ENCODE measurements at places on chromosomes 7 and 10. TPM values are rescaled to one million over a fixed set of nuclear protein-coding genes. Genes with fewer than 3 reads are reported as not detected.
A peak's percentile ranks its signal among the peaks of the same experiment; 100 is the strongest.

DNA sequence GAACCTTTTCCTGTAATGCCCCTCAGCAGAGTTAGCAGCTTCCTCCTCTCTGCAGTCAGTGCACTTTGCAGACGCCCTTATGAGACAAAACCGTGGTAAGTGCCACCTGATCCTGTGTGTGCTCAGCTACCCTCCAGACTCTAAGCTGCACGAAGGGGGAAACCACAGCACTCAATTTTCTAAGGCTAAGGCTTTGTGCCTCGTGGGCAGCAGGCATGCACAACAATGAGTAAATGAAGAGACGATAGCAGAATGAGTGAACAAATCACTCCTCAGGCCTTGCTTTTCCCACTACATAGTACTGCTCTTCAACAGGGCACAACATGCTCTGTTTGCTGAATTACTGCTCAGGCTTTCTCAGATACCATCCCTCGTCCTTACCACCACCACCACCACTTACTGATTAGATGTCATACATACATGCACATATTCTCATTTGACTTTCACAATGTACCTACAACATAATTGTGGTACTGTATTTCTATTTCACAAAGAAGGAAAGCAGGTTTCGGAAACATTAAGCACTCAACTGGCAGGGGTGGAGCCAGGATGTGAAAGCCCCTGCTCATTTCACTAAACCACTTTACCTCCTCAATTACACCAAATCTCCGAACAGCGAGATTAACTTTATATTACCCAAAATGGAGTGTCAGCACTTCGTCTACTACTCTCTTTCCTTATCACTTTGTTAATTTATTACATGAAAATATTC is 85.4 kb downstream of the ICA1 start:
- no peak for DNase-seq

- no peak for DNase-seq
Observed at GRCh38 chr10:49257154-49257553, 41.8 kb upstream of the C10orf71 start.

ARHGEF5 gene
- polyA plus RNA-seq: 39.4 TPM

DNA sequence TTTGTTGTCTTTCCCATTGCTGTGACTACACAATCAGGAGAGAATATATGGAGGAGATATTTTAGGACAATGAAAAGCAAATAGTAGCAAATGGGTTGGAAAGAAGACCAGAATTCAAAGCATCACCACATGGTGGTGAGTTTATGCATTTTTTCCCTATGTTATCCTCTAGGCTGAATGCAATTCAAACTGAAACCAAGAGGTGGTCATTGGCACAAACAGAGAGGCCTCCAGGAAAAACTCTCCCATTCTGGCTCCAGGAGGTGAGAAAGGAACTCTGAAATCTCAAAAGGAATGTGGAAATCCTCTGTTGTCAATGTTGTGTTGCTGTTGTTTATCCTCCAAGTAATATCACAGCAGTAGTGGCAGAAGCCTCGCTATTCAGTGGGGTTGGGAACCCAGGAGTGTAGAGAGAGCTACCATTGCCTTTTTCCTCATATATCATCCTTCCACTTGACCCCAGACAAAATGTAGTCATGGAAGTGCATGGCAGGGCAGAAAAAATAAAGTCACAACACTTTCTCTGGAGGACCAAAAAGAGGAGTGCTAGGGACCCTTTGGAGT is 819.1 kb downstream of the GRID1 start:
- no peak for DNase-seq

- no peak for DNase-seq
Observed at GRCh38 chr10:18400201-18400905, 251.0 kb downstream of the NSUN6 start.

DNA sequence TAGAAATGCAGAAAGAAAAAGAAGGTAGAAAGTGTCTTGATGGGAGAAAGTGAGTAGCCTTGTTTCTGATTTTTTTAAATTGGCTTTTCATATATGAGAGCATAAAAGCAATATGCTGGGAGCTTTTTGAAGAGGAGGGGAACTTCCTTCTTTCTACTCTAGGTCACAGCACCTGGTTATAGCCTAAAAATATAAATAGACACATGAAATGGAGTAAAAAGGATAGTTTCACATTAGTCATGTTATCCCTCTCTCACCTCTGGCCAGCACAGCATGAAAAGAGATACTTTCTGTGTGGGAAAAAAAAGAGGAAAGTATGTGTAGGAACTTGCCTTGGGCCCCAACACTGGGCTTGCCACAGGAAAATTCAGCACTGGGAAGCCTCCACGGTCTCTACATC is 292.2 kb upstream of the ZWINT start:
- DNase-seq: peak; percentile 9

DNA sequence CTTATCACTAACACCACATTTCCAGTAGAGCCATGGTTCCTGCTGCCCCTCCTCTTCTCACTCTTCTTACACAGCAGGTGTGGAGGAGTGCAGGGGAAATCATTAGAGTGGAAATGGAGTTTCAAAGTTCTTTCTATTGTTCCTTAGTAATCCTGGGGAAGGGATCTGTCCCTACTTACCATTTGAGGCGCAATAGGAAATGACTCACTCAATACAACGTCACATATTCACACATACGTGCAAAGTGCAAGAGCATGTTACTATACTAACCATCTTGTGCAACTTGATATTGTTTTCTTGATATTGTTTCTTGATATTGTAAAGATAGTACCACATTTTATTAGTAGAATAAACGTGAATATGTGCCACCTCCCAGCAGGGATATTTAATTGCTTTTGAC is 1010.2 kb downstream of the DNAJB9 start:
- no peak for DNase-seq

GRCh38 chr7:14209896-14210484 is 220.5 kb upstream of the ETV1 start:
- DNase-seq: no peak

GRCh38 chr7:133491201-133491691 is 238.4 kb downstream of the EXOC4 start:
- no peak for DNase-seq

RSPH10B2 gene
- polyA plus RNA-seq: not detected

DNA sequence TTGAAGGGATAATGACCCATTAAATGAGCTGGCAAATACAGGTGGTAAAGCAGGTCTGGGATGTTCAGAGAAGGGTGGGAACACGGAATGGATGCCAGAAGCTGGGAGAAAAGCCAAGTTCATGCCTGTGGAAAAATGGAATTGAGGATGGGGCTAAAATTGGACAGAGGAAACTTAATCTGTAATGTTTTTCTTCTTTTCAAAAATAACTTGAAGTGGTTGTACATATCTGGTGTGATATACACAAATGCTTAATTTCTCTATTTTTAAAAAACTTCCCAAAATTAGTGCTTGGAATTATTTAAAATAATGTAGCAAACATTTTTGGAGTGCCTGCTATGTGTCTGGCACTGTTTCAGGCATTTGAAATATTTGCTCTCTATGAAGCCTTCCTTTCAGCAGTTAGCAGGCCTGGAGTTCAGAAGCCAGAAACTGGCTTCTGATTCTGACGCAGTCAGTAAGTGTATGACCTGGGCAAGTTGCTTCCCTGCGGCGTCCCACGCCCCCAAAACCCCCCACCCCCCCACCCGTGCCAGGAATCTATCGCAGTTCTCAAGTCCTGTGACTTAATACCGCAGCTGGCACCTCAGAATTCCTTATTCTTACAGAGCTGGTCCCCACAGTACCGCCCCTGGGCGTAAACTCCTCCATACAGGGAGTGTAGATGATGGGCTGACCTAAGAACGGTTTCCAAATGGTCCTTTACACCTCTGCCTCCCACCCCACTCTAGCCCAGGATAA is 828 bp upstream of the MALSU1 start:
- DNase-seq: peak; percentile 35

AS3MT gene
- 2.1 TPM for polyA plus RNA-seq

SGPL1 gene
- 22.4 TPM for polyA plus RNA-seq

DNA sequence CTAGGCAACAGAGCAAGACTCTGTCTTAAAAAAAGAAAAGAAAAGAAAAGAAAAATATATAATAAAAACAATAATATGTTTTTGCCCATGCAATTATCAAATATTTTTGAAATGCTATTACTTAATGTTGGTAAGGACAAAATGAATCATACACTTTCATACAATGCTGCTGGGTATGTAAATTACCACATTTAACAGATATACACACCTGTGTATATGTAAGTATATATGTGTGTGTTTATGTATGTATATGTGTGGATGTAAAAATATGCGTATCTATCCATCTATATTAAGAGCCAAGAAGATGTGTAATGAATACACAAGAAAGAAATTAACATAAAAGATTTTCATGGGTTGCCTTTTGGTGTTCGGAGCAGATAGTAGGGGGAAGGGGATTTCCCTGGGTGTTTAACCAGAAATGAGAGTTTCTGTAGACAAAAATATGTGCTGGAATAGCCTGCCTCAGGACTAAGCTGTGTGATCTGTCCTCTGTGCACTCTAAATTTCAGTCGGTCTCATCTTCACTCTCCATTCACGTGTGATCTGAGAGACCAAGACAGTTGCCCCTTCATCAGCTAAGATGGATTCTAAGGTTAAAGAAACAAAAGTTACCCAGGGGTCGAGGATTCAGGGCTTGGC is 61.2 kb downstream of the PRKCQ start:
- DNase-seq: no peak

GRCh38 chr10:120423431-120424197 is 33.4 kb upstream of the PLPP4 start:
- DNase-seq: peak; percentile 61

GRCh38 chr7:117791877-117792780 is 81.1 kb downstream of the CTTNBP2 start:
- DNase-seq: no peak

- DNase-seq: no peak
Observed at GRCh38 chr10:33382921-33383713, 48.6 kb upstream of the NRP1 start.

MMD2 gene
- polyA plus RNA-seq: not detected

GRCh38 chr7:80918909-80919721 is at the start of gene SEMA3C:
SEMA3C (minus strand) TSS chr7:80919051; CDS start chr7:80916781, 2,270 bp downstream.
- DNase-seq: peak; percentile 97

Data from mammary epithelial cell (primary cell).